Panc1 (cell line): ENCODE measurements at places on chromosomes 4 and X.

- DNase-seq, result no peak
Measured at GRCh38 chrX:68286076-68286475, 147.2 kb downstream of the OPHN1 start.

DNA sequence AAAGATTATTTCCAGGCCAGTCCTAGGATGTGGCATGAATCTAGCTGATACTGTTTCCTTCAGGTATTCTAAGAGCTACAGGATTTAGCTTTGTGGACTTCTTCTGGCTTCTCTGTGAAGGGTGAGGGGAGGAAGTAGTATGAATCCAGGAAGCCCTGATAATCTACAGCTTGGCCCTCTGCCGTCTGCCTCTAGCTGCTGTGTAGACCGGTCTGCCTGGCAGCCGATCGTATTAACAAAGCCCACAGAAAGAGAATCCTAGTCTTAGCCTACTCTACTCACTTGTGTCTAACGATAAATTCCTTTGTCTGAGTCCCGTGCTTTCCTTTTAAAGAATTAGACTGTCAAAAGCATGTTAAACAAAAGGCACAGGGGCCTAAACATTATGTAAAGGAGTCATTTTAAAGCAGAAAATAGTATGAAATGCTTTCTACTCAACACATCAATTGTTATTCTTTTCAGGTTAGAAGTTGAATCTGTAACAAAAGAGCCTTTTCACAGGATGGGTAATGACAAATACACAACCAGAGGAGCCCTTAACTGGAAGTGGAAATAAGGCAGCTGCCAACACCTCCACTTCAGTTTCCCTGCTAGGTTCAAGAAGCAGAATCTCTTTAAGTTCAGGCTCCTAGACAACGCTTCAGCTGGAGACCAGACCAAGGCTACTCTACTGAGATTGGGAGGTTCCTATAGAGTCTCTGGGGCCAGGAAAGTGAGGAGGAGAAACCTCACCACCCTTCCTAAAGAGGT is 48.9 kb upstream of the UCP1 start:
- DNase-seq, result no peak

DNA sequence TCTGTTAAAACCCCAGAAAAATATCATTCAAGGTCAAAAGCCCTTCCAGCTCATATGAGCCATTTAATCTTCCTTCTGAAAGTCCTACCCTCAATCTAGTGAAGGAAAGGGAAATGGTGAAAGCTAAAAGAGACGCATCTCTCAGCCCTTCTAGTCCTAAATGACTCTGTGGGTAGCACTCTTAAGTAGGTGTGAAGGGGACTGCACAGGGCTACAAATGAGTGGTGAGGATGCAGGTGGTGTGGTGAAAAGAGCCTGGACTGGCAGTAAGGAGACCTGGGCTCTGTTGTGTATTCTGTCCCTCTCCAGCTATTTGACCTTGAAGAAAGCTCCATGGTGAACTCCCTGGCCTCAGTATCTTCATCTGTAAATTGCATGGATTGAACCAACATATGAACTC is 671.8 kb upstream of the DIPK2B start:
- no peak for DNase-seq

- no peak for DNase-seq
Measured at GRCh38 chrX:48002319-48002718, 1.5 kb downstream of the ZNF182 start.

DNA sequence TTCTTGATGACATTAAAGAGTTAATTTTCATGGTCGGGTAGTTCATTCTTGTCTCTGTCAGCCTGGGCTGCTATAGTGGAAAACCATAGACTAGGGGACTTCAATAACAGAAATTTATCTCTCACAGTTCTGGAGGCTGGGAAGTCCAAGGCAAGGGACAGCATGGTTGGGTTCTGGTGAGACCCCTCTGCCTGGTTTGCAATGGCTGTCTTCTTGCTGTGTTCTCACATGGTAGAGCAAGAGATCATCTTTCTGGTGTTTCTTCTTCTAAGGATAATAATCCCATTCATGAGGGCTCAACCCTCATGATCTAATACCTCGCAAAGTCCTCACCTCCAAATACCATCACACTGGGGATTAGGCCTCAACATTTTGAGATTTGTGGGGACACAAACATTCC is 50.1 kb downstream of the RHOH start:
- DNase-seq, result no peak

DNA sequence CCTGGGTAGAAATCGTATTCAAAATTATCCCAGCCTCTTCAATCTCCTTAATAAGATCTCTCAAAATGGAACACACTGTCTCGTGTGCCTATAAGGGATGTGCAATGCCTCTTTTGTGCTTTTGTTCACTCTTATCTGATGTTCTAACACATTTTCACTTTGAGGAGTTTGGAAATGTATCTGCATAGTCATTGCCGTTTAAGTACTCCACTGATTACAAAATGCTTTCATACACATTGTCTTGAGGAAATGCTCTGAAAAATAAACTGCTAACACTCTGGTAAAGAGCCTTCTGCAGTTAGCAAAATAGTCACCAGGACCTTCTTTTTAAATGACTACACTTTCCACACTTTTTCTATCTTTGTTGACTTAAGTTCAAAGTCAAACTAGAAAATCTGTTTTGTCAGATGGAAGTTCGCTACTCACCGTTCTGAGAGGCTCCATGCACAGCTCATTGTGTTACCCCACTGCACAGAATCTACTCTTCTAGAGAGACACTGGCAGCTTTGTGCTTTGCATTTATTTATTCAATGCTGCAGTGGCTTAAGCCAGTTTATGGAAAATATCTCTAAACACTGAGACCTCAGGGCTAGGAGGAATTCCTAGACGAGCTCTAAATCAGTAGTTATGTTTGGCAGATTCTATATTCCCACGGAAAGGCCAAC is 159.0 kb downstream of the CHIC2 start:
- DNase-seq, result no peak

DNA sequence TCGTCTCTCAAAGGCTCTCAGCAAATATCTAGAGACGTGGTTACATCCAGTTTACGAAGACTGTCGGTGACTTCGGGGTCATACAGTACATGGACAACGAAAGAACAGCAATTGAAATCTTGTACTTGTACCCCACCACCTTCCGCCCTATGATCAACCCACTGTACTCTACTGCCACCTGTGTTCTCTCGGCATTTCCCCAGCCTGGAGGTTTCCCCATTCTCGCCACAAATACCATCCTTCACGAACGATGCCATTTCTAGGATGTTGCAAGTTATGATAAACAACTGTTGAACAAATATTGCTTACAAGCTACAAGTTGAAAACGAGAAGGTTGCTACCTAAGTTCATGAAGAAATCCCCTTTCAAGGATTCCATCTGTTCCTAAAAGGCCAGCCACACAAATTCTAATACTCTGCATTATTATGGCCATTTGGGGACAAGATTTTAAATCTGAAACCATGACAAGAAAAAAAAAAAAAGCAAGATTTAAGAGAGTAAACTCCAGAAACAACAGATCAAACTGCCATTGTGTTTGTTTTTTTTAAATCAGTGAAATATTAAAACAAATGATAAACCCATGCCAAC is 1.6 kb downstream of the APBB2 start:
- DNase-seq, result peak; percentile 69

DNA sequence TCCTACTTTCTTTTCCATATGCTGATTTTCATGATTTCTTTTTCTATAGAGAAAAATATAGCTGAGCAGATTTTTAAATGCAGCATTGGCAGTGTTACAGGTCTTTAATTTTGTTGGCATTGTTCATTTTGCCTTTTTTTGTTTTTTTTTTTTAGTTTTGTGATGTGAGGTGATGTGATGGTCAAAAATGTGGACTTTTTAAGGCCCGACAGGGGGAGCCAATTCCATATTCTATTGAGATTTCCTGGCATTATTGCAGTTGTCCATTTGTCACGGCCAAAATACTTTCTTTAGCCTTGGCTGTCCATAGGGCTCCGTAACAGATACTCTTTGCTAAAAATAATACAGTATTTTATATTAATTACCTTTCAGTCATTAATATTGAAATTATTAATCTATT is 47.8 kb downstream of the SLIT2 start:
- no peak for DNase-seq

DNA sequence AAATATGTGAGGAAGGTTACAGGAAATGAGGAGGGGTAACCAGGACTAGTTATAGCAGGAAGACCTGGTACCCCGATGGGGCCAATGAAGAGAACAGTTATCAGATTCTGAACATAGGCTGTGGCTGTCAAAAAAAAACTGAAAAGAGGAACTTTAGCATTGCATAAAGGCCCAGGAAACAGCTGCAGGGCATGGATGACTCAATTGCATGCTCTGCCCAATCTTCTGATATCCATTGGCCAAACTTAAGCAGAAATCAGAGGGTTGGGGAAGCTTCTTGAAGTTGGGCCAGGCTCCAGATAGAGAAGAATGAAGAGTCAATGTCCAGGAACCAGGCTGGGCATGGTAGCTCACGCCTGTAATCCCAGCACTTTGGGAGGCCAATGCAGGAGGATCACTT is 1222.4 kb upstream of the PRKX start:
- no peak for DNase-seq

DNA sequence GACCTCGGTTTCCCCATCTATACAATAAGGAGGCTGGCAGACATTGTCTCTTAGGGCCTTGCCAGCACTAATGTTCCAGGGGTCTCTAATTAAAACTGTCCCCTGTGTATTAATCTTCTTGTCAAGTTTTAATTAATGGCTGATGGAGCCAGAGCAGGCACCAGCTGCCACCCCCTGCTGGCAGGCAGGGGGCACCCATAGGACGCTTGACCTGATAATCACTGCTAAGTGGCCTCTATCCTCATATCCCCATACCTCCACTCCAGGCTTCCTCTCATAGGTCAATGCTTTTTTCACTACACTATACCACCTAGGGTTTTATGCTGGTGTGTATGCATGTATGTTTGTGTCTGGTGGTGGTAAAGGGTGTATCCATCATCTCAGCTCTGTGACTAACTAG is 89.4 kb downstream of the EFNB1 start:
- DNase-seq, result no peak

DNA sequence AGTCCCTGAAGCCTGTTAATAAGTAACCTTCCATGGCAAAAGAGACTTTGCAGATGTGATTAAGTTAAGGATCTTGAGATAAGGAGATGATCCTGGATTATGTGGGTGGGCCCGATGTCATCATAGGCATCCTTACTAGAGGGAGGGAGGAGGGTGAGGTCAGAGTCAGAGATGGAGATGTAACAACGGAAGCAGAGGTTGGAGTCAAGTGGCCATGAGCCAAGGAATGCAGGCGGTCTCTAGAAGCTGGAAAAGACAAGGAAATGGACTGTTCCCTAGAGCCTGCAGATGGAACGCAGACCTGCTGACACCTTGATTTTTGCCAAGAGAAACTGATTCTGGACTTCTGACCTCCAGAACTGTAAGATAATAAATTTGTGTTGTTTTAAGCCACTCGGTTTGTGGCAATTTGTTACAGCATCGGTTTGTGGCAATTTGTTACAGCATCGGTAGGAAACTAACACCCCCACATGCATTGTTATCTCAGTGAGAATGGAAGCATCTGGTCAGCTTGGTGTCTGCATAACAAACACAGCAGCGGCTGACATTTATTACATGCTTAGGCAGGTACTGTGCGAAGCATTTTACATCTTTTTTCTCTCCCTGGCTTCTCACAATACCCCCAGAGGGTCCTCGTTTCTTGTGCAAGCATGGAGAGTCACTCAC is 55.6 kb downstream of the CLDN34 start:
- no peak for DNase-seq

GRCh38 chr4:138967313-138967712 is 48.3 kb upstream of the NOCT start:
- DNase-seq, result no peak

- DNase-seq, result no peak
Measured at GRCh38 chr4:170001011-170001744, 25.0 kb downstream of the MFAP3L start.

DNA sequence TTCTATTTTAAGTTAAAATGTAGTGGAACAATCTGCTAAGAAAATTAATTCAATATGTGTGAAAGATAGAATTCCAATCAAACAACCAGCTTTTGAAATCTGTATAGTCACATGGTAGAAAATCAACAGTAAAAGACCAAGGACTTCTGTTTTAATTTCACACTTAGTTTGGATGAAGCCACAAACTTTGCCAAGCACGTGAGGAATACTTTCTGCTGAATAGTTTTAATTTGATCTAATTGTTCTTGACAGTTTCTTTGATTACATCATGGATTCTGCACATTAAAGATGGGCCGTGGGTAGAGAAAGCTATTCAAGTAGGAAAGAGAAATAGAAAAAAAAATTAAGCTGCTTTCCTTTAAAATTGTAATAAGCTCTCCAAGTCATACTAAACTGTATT is 137.9 kb upstream of the FAM241A start:
- DNase-seq, result no peak

- no peak for DNase-seq
Measured at GRCh38 chrX:426881-427280, 40.2 kb upstream of the PPP2R3B start.

DNA sequence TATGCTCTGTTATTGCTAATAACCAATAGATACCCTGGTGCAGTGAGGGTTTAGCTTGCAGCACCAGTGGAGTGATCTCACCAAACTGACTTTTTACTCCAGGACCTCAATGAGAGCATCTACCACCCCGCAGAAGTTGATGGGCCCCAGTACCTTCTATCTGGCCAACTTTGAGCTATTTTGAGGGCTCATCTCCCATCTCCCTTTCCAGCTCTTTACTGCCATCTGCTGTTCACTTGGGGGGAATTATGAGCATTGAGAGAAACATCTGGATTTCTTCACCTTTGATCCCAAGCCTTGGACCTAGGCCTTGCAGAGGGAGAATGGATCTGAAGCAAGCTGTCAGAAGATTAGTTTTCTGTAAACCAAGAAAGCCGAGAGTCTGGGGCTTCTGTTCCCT is 143.6 kb downstream of the TMEM164 start:
- DNase-seq, result peak; percentile 36

- DNase-seq, result no peak
Measured at GRCh38 chr4:4593596-4594284, 51.9 kb upstream of the STX18 start.
